Esophagus squamous epithelium (tissue), 5 donors: ENCODE measurements at places on chromosomes 11 and 22.

- DNase-seq, result no peak
Observed at GRCh38 chr11:58193391-58193790, 4.5 kb downstream of the OR9Q2 start.

DNA sequence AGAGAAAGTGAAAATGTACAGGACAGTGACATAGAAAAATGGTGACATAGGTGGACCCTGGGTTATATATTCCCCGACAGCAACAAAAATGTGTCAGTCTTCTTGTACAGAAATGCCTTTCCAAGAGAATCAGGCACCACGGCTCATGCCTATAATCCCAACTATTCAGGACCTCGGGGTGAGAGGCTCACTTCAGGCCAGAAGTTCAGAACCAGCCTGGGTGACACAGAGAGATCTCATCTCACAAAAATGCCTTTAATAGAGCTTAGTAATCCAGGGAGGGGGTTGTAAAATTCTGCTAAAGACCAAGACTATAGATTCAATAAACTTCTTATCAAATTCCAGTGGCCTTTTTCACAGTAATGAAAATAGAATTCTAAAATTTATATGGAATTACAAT lies 10.7 kb downstream of the ZNF195 start:
- DNase-seq, result no peak

DNA sequence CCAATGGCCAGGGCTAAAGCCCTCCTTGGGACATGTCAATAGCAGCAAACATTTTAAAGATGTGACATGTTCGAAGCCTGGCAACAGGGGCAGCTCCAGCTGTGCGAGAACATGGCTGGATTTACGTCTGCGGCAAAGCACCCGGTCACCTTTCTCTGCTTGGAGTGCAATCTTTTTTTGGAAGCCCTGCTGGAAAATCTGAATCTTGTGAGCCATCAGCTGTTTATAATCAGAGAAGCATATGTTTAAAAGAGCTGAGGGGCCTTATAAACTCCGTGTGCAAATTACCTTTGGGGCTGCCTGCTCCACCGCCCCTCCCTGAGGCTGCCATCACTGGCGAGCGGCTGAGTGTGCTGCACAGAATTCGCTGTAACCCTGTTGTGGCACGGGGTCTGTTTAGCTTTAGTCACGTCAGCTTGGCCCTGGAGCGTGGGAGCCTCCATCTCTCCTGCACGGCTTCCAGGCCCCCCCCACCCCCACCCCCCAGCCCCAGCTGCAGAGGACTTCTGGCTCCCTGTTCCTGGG lies 9.0 kb upstream of the KCNQ1OT1 start:
- no peak for DNase-seq

- no peak for DNase-seq
Observed at GRCh38 chr11:125223901-125224361, 59.4 kb downstream of the PKNOX2 start.

- DNase-seq, result no peak
Observed at GRCh38 chr11:112524798-112525197, 264.1 kb upstream of the PLET1 start.

- DNase-seq, result no peak
Observed at GRCh38 chr22:30193031-30193775, 53.4 kb downstream of the LIF start.

GRCh38 chr11:120978701-120979100 lies 45.2 kb upstream of the TBCEL start:
- no peak for DNase-seq

- no peak for DNase-seq
Observed at GRCh38 chr11:71184421-71185210, 67.8 kb downstream of the SHANK2 start.

DNA sequence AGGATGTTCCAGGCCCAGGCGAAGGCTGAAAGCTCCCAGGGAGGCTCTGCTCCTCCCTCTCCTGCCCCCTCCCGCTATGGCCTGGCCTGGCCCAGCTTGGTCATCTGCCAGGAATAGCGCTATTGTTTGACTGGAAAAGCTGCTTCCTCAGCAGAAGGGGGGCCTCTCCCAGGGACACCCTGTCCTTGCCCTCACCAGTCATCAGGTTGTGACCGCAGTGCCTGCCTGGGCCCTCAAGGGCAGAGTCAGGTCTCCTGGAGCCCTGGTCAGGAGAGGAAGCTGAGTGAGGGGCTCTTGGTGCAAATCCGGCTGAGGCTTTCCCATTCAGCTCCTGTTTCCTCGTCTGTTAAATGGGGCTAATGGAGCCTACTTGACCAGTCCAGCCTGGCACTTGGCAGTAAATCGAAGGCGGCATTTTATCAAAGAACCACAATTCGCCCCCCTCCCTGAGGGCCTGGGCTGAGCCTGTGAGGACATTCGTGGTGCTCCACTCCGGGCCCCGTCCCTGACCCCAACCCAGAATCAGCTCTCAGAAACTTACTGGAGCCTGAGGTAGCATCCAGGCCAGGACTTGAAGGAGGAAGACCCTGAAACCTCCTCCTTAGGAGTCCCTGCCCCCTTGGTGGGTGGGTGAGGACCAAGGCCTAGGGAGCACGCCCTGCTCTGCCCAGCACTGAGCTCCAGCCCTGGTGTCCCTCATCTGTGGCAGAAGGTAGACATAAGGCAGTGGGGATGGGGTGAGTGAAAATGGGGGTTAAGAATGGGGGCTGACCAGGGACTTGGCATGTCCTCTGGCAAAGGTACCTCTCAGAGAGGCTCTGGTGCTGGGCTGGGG lies 2.0 kb upstream of the CASTOR1 start:
- no peak for DNase-seq

DNA sequence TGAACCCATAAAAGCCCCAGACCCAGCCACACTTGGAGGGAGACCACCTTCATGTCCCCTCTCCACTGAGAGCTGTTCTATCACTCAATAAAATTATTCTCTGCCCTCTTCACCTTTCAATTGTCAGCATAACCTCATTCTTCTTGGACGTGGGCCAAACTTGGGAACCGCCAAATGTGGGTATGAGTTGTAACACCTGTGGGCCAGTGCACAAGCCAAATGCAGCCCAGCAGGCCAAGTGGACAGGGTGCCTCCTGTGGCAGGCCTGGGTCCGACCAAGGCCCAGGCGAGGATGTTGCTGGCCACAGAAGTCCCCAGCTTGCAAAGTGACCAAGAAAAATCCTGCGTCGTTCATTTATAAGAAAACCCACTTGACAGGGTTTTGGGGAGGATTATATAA lies 621.2 kb downstream of the METTL15 start:
- no peak for DNase-seq

- no peak for DNase-seq
Observed at GRCh38 chr11:73176145-73176873, 34.2 kb upstream of the FCHSD2 start.

- no peak for DNase-seq
Observed at GRCh38 chr22:25514436-25515180, 49.9 kb upstream of the GRK3 start.

DNA sequence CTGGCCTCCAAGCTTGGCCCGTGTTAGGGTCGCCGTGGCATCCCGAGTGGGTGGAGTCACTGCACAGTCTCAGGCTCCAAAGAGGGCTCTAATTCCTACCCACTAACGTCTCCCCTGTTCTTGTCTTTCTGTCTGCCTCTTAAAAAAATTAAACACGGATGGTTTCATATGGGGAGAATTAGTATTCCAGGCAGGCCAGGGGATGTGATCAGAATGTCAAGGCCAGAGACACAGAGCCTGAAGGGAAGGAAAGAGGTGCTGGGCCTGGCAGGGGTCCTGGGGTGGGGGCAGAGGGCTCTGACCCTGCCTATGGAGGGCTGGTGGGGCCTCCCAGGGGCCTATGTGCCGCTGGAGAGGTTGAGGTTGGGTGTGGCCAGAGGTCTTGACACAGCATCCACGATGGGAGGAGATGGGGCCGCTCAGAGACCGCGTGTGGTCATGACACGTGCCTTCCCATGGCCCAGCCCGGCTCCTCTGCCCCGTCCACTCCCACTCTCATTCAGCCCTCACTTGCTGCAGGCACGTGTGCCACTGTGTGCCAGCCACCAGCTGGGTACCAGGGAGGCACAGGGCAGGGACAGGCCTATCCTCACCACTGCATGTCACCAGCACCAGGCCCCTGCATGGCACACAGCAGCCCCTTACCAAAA lies 56.5 kb downstream of the FLRT1 start:
- no peak for DNase-seq

DNA sequence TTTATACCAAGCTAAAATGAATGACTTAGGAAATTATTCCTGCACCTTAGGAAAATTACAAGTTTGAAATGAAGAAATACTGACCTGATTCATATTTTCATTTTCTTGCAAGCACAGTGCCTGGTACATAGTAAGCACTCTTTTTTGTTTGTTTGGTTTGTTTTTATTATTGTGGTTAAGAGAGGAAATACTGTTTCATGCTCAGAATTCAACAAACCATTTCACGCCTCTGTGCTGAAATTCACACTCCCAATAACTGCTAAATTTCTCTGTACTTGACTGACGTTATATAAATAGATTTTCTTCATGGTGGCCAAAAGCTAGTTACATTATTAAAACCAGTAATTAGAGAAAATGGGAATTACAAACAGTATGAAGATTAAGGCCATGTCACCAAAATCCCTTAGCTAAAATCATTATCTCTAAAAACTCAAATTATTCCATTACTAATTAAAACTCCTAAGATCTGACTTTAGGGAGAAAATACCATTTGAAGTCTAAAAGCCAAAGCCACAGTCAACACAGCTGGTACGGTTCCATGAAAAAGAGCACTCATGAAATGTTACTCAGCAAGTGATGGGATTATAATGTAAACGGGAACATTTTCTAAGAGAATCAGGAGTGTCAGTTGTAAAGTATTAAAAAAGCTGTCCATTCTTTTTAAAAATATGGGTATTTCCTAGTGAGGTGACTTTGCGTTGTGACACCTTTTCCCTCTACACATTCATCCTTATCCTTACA lies 77.8 kb upstream of the DDI1 start:
- no peak for DNase-seq

GRCh38 chr22:21766691-21767462 lies 31.3 kb upstream of the YPEL1 start:
- DNase-seq, result no peak

DNA sequence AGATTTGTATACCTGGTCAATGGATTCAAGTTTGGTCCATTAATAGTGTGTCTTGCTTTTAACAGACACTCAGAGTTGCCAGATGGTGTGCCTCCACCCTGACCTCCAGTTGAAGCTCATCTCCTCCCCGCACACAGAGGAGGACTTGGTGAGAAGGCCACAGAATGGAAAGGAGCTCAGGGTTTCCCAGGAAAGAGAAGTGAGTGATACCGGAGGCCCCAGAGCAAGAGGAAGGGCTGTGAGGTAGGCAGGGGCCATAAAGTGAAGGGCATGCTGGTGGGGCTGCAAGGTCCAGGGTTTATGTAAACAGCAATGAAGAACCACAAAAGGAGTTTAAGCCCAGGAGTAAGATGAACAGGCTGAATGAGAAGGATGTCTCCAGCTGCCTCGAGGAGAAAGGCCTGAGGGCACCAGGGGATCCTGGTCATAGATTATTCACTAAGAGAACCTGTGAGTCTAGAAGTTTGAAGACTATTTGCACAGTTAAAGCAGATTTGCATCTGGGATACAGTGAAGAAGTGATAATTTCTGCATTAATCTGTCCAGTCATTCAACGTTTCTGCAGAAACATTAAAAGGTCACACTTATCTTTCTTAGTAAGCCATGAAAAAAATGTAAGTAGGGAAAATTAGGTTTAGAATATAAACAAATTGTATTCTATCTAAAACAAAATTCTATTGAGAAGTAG lies 67.5 kb upstream of the VPREB1 start:
- DNase-seq, result no peak

GRCh38 chr11:113977071-113977490 lies 2.2 kb downstream of the HTR3A start:
- DNase-seq, result no peak

GRCh38 chr11:720642-721246 lies 14.7 kb downstream of the EPS8L2 start:
- no peak for DNase-seq

DNA sequence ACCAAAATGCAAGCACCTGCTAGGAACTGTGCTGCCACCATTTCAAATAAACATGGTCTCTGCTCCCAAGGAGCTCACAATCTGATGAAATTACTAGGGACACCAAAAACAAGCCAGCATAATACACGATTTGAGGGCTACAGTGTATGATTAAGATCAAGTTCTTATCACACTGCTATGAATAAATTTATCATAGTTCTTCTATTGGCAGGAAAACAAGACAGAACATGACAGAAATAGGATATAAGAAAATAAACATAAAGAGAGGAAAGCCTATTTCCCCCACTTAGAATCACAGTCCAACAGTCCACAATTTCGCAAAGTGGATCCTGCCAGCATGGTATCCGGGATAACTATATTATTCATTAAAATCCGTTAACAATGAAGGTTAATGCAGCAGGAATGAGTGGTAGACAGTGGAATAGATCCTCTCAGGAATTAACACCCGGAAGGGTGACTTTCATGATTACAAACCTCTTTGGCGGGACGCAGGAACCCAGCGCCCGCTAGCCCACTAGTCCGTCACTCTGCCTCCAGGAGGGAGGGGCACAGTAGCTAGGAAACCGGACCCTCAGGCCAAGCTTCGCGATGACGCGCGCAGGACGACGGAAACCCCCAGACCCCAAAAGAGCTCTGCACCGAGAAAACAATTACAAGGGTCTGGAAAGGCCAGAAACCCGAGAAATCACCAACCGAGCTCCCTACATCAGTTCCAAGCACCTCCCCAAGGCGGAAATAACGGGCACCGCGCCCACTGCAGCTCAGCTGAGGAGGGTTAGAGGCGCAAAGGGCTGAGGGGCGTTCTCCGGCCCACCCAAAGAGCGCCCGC lies 607 bp downstream of the CCDC82 start:
- DNase-seq, result no peak
